ENCODE measurements at places on chromosomes 5 and 9.

DNA sequence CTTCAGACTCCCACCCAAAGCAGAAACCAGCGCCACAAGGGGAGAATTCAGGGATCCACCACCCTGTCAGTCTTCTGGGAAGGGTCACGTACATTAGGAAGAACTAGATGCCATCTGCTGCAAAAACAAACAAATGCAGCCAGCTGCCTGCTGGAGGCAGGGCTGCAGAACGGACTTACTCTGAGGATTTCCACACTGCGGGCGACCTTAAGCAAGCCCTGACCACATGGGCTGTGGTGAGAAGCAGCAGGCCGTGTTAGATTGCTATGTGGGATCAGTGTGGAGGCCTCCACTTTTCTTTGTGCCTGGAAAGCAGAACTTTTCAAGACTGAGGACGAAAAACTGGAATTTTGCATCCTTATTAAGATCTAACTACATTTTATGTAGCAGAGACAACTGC, 13.4 kb upstream of the LTC4S start:
- DNase-seq: peak; percentile 71

DNA sequence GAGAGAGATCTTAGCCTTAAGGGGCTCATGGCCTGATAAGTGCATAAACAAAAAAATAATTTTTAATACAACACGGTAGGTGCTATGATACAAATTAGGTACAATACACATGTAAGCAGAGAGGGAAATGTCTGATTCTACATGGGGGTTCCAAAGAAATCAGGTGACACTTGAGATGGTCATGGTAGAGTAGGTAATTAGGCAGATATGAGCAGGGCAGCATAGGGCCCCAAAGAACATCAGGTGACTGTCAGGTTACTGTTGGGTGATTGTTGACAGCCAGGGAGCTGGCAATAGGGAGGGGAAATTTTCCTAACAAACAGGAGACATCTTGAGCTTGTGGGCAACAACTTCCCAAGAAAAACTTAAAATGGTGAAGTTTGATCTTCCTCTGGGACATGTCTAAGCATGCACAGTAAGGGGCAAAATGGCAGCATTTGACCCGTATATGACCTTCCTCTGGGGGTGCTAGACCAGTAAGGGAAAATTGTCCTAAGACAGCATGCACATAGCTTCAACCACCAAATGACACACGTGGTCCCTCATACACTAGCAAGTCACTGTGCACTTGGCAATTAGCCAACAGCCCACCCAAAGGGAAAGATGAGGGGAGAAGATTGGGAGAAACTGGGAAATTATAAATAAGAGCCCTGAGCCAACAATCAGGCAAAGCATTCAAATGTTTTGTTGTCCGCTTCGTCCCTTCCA, 37.3 kb upstream of the TENT4A start:
- DNase-seq: no peak

- no peak for DNase-seq
Measured at GRCh38 chr9:115202960-115203751, 85.2 kb upstream of the TNC start.

DNA sequence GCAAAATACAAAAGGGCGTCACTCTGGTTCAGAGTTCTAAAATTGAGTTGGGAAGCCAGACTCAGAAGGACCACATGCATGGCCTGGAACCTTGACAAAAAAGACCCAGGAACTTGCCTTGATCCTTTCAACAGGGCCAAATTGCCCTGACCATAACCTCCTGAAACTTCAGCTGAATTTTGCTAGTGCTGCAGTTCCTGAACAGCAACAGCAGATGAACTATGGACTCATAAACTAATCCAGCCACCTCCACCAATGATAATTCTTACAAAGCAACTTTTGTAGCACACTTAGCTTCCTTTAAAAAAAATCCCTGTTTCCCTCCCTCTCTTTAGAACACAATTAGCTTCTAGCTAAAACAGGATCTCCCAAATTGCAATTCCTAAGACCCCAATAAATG, 155.9 kb downstream of the MAT2B start:
- DNase-seq: no peak

DNA sequence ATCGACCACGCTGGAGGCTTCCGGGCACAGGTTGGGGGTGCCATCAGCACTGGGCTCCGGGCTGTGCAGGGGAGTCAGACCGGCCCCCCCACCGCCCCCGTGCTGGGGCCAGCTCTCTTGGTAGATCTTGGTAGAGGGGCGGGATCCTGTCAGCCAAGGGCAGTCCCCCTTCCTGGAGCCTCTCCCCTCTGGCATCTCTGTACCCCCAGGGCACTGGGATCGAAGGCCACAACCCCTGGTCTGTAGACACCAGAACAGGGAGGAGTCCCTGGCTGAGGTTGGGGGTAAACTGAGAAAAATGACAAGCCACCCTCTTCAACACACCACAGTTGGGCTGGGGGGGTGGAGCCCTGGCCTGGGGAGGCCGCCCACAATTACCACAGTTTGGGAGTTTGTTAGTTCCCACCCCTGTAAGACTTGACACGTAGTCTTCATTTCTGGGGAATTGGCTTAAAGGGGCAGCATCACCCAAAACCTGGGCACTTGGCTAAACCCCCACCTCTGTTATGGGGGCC, 882 bp downstream of the CERCAM start:
- DNase-seq: peak; percentile 17

- DNase-seq: no peak
Measured at GRCh38 chr5:15835514-15835913, 335.5 kb downstream of the FBXL7 start.

GRCh38 chr5:34899066-34899465, 16.2 kb downstream of the RAD1 start:
- DNase-seq: no peak

DNA sequence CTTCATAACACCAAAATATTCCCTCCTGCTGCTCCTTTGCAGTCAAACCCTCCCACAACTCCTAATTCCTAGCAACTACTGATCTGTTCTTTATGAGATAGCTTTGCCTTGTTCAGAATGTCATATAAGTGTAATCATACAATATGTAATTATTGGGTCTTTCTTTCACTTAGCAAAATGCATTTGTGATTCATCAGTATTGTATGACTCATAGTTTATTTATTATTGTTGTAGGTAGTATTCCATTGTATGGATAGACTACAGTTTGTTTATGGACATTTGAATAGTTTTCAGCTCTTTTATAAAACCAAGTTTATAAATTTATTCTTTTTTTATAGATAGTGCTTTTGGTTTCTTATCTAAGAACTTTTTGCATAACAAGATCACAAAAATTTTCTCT, 468.2 kb upstream of the KIF2A start:
- no peak for DNase-seq

GRCh38 chr9:18189871-18190670, 283.9 kb upstream of the ADAMTSL1 start:
- no peak for DNase-seq

GRCh38 chr9:136052991-136053756, 41.9 kb downstream of the NACC2 start:
- DNase-seq: no peak

DNA sequence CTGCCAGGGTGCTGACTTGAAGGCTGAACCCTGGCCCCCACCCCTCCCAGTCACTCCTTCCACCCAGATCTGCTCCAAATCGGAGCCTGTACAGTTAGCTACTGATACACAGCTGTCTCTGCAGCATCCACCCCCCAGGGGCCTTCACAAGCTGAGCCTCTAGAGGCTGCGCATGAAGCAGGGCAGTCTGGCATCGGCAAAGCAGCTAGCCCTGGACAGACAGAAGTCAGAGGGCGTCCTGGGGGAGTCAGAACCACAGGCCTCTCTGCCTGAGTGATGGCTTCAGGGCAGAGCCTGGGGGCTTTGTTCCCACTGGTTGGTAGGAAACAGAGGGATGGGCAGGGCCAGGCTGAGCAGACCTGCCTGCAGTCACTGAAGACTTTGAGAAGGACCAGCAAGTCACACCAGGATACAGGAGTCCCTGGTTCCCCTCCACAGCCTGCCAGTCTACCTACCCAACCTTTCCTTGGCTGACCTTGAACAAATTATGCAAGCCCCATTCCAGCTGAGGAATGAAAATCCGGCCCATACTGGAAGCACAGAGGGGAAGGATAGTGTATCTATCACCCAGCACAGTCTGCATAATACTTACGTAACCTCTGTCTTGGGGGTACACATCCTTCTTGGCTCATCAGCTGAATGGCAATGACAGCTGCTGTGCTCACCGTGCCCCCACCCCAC, 8.8 kb downstream of the VDAC1 start:
- DNase-seq: no peak

- DNase-seq: peak; percentile 70
Measured at GRCh38 chr5:128905568-128906110, 59.6 kb upstream of the SLC27A6 start.

DNA sequence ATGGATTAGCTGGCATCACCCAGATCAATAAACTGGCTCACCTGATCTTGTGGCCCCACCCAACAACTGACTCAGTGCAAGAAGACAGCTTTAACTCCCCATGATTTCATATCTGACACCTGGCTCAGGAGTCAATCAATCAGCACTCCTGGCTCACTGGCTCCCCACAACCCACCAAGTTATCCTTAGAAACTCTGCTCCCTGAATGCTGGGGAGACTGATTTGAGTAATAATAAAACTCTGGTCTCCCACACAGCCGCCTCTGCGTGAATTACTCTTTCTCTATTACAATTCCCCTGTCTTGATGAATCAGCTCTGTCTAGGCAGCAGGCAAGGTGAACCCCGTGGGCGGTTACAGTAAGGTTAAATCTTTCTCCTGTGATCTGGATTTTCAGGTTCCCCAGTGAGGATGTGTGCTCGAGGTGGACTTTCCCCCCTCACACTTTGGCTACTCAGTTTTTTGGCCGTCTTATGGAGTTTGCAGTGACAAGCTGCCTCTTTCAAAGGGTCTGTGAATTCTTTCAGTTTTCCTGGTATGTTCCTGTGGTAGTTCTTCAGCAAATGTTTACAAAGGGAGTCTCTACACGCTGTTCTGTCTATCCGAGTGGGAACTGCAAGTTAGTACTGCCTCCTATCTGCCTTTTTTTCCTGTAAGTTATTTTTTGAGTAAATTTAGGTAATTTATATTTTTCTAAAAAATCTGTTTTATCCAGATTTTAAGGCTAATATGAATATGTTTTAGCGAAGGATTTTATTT, 500.2 kb upstream of the NUDT12 start:
- DNase-seq: no peak

- DNase-seq: peak; percentile 87
Measured at GRCh38 chr9:136045595-136046553, 49.2 kb downstream of the NACC2 start.

DNA sequence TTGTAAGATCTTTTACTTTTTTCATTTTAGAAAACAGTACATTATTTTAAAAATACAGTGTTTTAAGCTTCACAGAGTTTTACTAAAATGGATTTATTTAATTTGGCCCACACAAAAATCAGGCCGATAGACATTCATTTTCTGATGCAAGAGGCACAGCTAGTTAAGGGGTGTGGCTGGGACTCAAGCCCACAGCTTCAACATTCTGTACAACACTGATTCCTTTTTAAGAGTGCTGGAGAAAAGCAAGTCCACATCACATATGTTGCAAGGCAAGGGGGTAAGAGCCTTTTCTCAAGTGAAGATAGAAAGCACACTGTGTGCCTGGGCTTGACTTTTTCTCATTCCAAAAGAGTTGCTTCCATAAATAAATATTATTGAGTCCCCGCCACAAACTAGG, 195.9 kb downstream of the RFK start:
- no peak for DNase-seq

DNA sequence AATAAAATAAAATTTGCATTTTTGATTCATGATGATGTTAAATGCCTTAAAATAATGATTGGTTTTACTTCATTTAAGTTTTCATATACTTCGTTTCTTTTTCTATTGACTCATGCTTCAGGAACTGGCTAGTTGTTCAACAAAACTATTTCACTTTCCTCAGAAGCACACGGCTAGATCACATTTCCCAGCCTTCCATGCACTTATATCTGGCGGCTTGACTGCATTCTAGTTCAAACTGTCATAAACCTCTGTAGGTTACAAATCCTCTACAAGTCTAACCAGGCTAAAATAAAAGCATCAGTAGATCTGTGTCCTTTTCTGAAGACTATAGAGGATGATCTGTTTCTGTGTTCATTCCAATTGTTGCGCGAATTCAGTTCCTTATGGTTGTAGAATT, 46.3 kb upstream of the CNTLN start:
- DNase-seq: no peak

DNA sequence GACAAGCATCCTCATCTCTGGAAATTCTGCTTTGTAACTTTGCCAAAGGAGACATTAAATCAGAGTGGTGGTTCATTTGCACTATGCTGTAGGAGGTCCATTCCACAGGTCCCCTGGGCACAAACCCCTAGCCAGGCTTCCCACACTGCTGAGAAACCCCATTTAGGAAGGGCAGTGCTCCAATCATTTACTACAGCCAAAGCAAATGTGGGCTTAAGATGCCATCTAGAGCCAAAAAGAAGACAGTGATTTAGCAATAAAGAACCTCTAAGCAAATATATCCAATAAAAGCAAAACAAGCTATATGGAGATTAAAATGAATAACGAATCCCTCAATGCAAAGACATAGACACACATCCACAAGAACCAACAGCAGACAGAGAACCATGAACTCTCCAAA, 129.0 kb upstream of the ALDH1B1 start:
- peak; percentile 14 for DNase-seq

GRCh38 chr5:85841653-85842052, 776.1 kb upstream of the COX7C start:
- DNase-seq: no peak

DNA sequence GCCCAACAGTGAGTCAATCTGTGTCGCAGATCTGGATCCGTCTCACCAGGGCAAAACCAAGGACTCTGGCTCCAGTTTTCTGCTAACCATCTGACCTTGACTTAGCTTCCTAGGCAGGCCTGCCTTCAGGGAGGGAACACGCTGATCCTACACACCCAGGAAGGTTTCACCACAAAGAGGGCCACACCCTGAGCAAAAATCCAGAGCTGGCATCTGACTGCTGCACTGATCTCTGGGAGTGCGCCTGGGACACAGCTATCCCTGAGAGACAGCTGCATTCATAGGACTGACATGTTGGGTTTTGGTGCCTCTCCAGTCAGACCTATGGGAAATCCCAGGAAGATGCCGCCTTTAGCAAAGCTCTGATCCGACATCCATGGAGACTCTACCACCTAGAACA, 47.5 kb downstream of the CDK5RAP2 start:
- no peak for DNase-seq

DNA sequence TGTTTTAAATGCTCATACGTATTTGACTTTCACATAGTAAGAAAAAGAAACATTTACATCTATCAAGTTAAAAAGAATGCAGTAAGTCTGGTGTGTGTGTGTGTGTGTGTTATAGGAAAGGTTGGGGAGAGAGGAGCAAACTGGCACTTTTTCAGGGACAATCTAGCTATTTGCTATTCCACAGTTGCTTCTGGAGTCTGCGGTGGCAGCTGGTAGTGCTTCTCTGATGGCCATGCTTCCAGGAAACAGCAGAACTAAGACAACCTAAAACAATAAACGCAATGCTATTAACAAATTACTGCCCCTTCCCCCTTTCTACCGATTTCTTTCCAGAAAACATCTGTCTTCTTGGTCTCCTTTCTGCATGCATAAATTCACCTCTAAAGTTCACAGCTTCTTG, 70.0 kb upstream of the CDH10 start:
- DNase-seq: no peak
